AG08396 (cell line): ENCODE measurements at places on chromosomes 7 and 10.
A peak's percentile ranks its signal among the peaks of the same experiment; 100 is the strongest.

DNA sequence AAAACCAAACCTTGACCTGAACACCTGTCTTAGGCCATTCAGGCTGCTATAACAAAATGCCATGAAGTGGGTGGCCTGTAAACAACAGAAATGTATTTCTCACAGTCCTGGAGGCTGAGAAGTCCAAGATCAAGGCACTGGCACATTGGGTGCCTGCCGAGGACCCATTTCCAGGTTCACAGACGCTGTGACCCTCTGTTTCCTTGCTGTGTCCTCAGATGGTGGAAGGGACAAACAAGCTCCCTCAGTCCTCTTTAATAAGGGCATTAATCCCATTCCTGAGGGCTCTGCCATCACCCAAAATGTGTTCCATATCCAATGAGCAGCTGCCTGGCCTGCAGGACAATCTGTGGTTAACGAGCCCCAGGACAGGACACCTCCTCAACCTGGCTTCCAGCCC is 67.6 kb downstream of the ITGB1 start:
- no peak for DNase-seq

DNA sequence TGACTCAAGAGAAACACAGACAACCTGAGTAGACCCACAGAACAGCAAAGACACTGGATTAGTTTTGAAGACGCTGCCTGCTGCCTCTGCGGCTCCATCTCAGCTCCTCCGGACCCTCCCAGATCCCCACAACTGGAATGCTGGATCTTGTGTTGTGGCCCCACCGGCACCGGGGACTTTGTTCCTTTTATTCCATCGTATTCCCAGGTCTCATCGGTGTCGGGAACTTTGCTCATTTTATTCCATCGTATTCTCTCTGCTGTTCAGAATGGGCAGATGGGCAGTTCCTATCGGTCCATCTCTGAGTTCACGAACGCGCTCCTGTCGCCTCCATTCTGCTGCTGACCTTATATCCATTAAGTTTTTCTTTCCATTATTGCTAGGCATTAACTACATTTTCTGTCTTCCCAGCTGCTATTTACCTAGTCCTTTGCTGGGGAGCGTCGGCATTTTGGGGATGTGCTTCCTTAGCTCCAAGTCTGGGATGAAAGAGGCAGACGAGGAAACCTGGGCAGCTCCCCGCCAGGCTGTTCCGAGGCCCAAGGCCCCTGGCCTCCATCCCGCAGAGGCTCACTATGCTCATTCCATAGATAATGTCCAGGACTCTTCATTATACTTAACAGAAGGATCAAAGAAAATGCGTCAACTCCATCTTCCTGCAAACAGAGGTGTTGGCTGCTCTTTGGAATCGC is 192.4 kb downstream of the MAD1L1 start:
- DNase-seq: no peak

- DNase-seq: no peak
Observed at GRCh38 chr10:126731610-126731990, 61.1 kb upstream of the C10orf90 start.

GRCh38 chr10:116240157-116240950 is 32.7 kb downstream of the GFRA1 start:
- DNase-seq: no peak

DNA sequence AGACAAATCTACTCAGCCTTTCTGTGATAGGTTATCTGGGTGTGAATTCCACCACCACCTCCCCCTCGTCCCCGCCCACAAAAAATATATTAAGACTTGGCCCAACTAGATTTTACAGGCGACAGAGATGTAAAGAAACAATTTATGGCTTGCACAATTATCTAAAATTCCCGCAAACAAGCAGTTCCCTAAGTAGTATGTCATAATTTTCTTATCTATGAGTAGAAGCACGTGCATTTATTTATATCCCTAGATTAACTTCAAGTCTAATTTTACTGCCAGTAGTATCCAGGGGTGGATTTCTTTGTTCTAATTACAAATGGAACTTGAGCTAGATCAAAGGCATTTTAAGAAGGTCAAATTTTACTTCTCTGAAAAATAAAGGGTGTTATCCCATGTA is 1.7 kb downstream of the TSPAN12 start:
- DNase-seq: no peak

DNA sequence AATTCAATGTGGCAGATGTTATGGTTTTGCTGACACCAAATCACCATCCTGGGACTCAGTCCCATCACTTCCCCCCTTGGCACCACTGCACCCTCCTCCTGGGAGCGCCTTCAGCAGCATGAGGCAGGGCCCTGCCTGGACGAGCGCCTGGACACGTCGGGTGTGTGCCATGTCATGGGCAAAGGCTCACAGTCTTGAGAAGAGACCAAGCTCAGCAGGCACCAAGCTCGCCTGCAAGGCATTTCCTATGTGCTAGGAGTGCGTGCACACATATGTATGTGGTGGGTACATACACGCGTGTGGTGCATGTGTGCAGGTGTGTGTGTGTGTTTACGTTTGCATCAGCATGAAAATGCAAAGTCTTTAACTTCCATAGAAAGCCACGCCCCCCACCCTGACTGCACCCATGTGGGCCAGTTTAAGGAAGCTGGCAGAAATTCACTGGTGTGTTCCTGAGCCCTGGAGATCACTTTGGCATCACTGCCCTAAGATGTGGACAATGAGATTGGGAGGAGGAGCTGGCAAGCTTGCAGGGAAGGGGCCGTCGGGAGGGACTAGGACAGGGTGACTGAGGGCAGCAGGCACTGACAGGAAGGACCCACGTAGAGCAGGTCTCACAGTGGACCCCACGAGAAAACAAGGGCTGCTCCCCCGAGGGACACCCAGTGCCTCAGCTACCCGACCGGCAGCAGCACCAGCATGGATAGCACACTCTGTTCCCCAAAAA is 169.9 kb upstream of the PPP2R2D start:
- no peak for DNase-seq

GRCh38 chr10:49158404-49158803 is 24.6 kb upstream of the FAM170B start:
- no peak for DNase-seq

DNA sequence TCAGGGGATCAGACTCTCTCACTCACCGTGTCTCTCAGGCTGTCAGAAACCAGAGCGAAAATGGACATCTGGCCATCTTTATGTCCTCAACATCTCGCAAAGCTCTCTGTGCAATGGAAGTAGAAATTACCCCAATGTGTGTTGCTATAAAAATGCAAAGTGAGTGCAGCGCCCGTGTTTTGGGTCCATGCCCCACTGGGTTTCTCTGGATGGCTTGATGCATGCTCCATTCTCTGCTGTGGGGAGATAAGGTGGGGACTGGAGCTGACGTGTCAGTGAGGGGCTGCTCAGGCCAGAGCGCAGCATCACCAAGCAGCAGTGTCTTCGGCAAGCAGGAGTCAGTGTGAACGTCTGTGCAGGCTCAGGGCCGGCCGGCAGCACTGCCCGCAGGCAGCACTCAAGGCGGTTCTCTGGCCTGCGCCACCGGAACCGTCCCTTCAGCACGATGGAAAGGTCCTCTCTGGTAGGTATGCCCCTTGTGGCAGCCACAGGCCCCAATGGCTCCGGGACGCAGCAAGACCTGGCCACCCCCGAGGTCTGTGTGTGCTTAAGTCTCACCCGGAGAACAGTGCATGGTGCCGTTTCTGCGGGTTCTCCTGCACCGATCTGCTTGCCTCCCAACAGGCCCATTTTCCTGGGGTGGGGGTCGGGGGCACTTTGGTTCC is 30.2 kb downstream of the WDR86 start:
- DNase-seq: no peak

GRCh38 chr7:77822269-77822668 is 23.7 kb downstream of the PHTF2 start:
- DNase-seq: no peak

GRCh38 chr10:3636356-3637181 is 148.4 kb downstream of the KLF6 start:
- DNase-seq: no peak

- DNase-seq: no peak
Observed at GRCh38 chr7:136551618-136552017, 316.8 kb upstream of the CHRM2 start.

- no peak for DNase-seq
Observed at GRCh38 chr10:89556600-89556999, 21.2 kb upstream of the SLC16A12 start.

- DNase-seq: no peak
Observed at GRCh38 chr10:128938558-128938957, 528.5 kb upstream of the MGMT start.

DNA sequence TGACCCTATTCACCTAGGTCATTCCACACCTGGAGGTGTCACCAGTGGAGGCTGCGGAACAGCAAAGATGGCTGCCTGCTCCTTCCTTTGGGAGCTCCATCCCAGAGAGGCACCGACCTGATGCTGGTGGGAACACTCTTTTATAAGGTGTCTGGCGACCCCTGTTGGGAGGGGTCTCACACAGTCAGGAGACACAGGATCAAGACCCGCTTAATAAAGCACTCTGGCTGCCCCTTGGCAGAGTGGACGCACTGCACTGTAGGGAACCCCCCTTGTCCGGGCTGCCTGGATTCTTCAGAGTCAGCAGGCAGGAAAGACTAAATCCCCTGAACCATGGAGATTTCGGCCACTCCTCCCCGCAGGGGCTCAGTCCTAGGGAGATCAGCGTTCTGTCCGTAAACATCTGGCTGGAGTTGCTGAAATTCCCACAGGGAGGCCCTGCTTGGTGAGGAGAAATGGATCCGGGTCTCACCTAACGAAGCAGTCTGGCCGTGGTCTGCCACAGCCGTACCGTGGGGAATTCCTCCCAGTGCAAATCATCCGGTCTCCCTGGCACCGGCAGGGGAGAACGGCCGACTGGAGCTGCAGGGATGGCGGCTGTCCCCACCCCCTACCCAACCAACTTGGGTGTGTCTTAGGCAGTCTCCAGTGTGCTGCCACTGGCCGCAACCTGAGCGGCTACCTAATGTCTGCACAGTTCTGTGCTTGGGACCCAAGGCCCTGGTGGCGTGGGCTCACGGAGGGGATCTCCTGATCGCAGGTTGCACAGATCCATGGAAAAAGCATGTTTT is 66.1 kb downstream of the LSMEM1 start:
- no peak for DNase-seq

DNA sequence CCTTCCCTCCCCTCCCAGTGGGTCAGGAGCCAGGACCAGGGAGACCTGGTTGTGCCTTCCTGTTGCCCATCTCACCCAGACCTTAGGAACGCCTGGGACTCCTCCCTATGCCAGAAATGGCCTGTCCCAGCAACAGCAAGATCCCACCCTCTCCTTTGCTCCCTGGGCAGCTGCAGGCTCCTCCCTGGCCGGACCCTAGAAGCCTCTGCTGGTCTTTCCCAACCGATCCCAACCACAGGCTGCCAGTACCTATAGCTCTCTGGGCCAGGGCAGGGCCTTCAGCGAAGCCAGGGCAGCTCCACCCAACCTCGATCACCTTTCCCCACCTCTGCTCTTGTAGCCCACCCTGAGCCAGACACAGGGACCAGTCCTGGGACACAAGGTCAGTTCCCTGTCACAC is 21.9 kb downstream of the LDB3 start:
- DNase-seq: no peak

GRCh38 chr7:27969346-27969745 is 211.2 kb downstream of the JAZF1 start:
- DNase-seq: no peak

- no peak for DNase-seq
Observed at GRCh38 chr7:103680161-103681144, 234.4 kb upstream of the SLC26A5 start.

GRCh38 chr7:16916105-16916639 is 34.4 kb upstream of the AGR3 start:
- DNase-seq: peak; percentile 29
